Right ventricle myocardium inferior (tissue), 1 donor: ENCODE measurements at places on chromosomes 2 and 18.

GRCh38 chr18:48033790-48034650 is 103.6 kb upstream of the SMAD2 start:
- DNase-seq, result peak; percentile 45

GRCh38 chr2:237977380-237977779 is 10.6 kb downstream of the UBE2F start:
- DNase-seq, result no peak

- no peak for DNase-seq
Observed at GRCh38 chr18:39825485-39826150, 2129.4 kb upstream of the PIK3C3 start.

- no peak for DNase-seq
Observed at GRCh38 chr2:112174383-112174782, 36.2 kb downstream of the FBLN7 start.

GRCh38 chr18:5628512-5629255 is 84.9 kb upstream of the EPB41L3 start:
- peak; percentile 71 for DNase-seq

GRCh38 chr2:24820175-24820513 is 26.9 kb downstream of the CENPO start:
- DNase-seq, result no peak
